ENCODE measurements at places on chromosomes 2 and 18.

GRCh38 chr2:205566606-205567168 is 115.6 kb upstream of the NRP2 start:
- DNase-seq: no peak

GRCh38 chr2:1618191-1618961 is 125.9 kb downstream of the PXDN start:
- no peak for DNase-seq

DNA sequence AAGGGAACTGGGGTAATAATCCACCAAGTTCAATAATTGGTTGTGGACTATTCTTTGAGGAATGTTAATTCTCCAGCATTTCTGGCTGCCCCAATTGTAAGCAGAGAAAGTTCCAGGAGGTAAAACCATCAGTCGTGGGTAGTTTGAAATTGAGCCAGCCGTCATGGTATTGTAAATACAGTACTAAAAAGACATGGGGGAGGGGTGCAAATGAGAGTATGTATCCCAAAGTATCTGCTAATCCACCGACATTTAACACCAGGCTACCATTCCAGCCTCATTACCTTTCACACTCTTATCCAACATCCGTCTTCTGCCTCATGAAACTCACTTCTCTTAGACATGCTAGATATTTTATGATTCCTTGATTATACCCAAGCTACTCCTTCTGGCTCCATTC is 507.9 kb downstream of the ERBB4 start:
- DNase-seq: no peak

DNA sequence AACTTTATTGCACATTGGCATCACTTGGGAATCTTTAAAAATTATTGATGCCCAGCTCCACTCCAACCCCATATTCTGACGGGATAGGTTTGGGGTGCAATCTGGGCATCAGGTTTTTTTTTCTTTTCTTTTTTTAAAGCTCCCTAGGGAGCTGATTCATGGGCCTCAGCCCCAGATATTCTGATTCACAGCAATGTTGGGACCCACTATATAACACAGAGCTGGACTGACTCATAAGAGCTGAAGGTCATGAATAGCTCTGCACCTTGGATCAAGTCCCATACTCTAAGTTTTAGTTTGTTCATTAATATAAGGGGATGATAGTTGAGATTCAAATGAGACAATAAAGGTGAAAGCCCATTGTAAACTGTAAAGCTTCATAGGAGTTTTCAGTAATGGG is 191.1 kb upstream of the REV1 start:
- DNase-seq: no peak

DNA sequence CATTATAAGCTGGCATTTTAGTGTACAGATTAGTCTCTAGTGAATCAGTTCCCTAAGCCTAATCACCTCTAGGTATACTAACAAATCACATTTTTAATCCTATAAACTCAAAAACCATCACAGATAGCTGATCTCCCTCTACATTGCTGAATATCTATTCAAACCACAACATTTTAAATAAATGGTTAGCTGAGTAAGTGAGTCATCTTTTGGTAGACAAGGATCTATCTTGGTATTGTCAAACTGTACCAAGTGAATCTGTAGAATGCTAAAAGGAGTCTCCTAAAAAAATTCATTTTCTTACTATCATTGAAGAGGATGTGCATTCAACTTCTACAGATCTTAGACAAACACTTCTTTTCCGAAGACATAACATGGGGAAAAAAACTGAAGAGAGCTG is 40.7 kb downstream of the INO80D start:
- DNase-seq: no peak
